KG1 (cell line): ENCODE measurements at places on chromosomes 11 and 22.

DNA sequence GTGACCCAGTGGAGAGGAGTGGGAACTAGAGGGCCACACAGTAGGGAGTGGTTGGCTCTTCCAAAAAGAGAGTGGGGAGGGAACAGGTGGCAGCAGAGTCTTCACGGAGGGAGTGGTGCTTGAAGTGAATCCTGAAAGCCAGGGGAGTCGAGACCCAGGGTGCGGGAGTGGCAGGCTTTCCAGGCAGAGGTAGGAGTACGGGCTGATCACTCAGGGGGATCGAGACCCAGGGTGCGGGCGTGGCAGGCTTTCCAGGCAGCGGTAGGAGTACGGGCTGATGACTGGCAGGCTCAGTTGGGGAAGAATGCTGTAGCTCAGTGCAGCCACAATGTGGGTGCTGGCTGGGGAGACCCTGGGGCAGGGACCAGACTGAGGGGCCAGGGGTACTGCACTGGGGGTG lies 148.2 kb downstream of the TBC1D22A start:
- DNase-seq = no peak

DNA sequence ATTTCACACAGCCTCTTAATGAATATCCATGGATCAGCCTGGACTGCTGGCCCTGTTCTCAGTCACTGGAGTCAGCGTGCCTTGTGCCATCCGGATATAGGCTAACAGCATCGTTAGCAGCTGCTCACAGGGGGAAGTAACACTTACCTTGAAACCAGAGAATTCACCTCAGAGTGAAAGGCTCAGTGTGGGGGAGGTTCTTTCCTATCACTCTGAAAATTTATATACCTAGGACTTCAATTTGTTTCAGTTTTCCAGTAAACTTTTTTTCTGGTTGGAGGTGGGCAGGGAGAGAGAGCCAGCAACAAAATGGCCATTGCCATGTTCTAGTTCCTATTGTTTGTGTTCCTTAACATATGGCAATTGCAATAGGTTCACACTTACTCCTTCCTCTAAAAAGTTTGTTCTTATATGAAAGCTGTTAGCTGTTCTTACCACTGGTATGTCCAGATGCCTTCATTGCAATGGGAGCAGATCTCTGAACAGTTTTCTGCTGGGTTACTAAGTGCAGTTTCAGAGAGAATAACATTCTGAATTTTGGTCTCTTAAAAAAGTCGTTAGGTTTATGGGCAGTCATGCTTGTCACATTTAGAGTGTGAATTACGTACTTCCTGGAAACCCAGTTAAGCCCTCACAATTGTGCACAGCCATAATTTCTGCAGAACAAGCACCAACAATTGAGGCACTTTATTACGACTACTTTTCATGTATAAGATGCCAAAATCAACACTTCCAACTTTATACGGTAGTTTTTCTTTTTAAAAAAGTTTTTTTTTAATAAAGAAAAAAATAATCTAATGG lies 247.6 kb downstream of the CADM1 start:
- DNase-seq = no peak

GRCh38 chr11:109892321-109892794 lies 200.8 kb upstream of the ZC3H12C start:
- DNase-seq = no peak

DNA sequence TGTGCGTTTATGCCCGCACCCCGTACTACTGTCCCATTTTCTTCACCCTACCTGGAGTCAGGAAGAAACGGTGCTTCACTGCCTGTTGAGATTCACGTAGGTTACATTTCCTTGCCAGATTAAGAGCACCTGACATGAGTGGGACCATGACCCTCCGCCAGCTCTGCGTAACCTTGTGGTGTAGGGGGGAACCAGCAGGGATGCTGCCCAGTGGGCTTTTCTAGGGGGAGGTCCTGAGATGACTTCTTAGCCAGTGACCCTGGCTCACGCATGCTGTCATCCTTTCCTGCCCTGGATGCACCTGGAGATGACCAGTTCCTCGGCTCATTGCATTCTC lies 967 bp upstream of the ARVCF start:
- no peak for DNase-seq

GRCh38 chr11:65416841-65417701 lies 5.5 kb upstream of the NEAT1 start:
- peak; percentile 54 for DNase-seq

DNA sequence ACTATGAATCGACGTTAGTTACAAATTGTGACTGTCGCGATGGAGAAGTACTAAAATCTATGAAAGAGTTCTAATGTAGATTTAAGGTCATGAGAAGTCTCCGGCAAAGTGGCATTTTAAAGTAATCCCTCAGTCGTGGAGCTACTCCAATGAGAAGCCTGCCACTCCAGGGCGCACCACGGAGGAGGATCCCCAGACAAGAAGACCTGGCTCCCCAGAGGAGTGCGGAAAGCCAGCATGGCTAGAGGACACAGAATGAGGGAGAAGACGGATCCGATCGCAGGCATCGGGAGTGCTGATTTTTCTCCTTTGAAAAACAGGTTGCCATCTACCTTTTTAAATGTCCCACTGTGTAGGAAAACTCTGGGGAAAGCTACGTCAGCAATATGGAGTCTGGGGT lies 141.6 kb upstream of the TEAD1 start:
- no peak for DNase-seq

- no peak for DNase-seq
These were observed at the start of gene ANO5 for GRCh38 chr11:22192642-22193347. ANO5 (plus strand) TSS chr11:22193085; CDS start chr11:22193493, 408 bp downstream.

GRCh38 chr11:12007769-12008737 lies at the start of gene DKK3:
DKK3 (minus strand) TSS chr11:12008626; CDS start chr11:12008582, 44 bp downstream.
- no peak for DNase-seq

GRCh38 chr11:15342163-15342562 lies 227.4 kb downstream of the INSC start:
- no peak for DNase-seq

- no peak for DNase-seq
These were observed 171.7 kb upstream of the NCAM1 start for GRCh38 chr11:112789481-112789880.

GRCh38 chr11:117693344-117693743 lies 103.7 kb downstream of the DSCAML1 start:
- no peak for DNase-seq

GRCh38 chr11:65791719-65792213 lies 4.9 kb downstream of the OVOL1 start:
- DNase-seq = no peak

GRCh38 chr11:1233351-1234053 lies 10.6 kb downstream of the MUC5B start:
- DNase-seq = no peak

GRCh38 chr22:44443641-44444235 lies 54.3 kb downstream of the RTL6 start:
- no peak for DNase-seq

GRCh38 chr11:65491614-65492386 lies 7.0 kb upstream of the MALAT1 start:
- DNase-seq = no peak
